ENCODE measurements at places on chromosomes 4 and X.
A peak's percentile ranks its signal among the peaks of the same experiment; 100 is the strongest.

DNA sequence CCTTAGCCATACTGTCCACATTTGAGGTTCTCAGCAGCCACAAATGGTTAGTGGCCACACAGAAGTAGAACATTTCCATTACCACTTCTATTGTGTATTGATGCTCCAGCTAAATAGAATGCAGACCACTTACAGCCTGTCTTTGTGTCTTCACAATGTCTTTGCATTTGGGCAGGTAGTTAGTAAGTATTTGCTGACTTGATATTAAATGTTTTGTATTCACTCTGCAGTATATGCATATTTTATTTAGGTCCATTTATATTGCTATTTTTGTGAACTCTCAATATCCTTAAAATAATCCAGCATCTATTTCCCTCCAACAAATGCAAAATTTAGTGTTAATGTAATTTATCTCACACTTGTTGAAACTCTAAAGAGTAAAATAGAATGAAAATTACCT lies 26.6 kb downstream of the ANAPC4 start:
- no peak for DNase-seq

- no peak for DNase-seq
Measured at GRCh38 chr4:73251384-73251783, 7.2 kb downstream of the ANKRD17 start.

GRCh38 chrX:17682259-17682658 lies 55.0 kb upstream of the SCML1 start:
- DNase-seq, result no peak

DNA sequence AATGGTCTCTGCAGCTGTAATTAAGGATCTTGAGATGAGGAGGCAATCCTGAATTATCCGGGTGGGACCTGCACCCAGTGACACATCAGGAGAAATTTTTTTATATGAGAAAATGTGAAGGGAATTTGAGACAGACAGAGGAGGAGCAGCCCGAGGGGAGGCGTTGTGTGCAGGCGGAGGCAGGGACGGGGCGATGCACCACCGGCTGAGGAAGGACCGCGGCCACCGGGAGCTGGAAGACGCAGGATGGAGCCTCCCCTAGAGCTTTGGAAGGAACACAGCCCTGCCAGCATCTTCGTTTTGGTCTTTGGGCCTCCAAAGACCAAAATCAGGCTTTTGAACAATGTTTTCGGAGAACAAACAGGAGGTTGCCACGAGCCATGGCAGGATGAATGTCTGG lies 85.0 kb upstream of the ADRA2C start:
- DNase-seq, result no peak

- DNase-seq, result peak; percentile 58
Measured at GRCh38 chr4:181897935-181898334, 345.3 kb upstream of the TENM3 start.

DNA sequence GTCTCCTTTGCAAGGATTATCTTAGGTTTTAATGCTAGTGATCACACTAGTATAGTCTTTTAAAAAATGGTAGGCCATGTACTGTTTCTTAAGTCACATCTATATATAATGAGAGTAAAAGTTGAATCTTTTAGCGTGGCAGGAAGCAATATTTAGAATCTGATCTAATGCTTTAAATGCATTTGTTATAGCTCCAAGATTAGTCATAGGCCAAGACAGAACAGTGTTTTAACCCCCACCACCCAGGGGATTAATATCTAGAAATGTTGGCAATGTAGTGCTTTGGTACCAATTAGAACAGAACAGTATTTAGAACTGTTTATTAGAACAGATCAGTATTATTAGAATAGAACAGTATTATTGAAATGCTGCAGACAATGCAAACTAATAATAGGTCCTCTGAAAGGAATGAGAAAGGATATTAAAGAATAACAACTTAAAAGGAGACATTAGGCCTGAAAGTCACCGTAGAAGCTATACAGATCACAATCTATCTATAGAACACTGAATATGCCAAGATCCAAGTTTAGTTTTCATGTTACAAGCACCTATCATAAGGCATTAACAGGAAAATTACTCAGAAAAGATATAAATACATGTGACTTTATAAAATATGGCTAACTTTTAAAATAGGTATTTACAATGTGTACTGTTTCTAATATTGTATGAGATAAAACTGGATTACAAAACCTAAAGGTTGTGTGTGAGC lies 146.2 kb downstream of the NPNT start:
- DNase-seq, result no peak

DNA sequence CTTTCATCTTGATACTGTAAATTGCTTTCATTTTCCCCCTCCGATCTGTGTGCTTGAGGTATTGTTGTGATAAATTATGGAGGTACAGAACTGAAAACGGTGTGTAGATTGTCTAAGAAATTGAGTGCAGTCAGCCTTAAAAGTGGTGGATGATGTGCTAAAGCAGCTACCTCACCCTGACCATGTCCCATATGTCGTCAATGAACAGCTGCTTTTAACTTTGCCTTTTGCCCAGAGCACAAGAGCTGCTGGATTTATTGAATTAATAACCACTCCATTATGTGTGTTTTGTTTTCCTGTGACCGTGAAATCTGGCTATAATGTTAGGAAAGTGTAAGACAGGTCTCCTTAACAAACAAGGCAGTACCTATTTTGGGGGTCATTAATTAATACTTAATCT lies 581.9 kb upstream of the PITX2 start:
- DNase-seq, result no peak

DNA sequence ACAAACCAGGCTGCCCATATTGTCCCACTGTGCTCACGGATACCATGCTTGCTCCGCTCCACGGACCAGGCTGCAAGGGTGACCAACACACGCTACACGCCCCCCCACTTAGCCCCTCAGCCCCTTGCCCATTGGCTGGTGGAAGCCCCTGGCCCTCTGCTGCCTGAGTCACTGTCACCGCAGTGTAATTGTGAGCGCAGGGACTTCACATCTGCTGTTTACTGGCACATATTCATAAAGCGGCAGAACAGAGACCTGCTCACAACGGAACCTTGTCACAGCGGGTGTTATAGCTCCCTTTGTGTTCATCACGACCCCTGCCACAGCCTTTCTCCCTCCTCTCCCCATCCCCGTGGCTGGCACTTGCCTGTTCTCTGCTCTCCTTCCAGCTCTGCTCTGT lies 83.7 kb downstream of the PSAPL1 start:
- DNase-seq, result no peak

- DNase-seq, result no peak
Measured at GRCh38 chrX:51520393-51520792, 24.0 kb upstream of the NUDT11 start.

GRCh38 chr4:82913305-82913704 lies 12.8 kb downstream of the THAP9 start:
- no peak for DNase-seq

DNA sequence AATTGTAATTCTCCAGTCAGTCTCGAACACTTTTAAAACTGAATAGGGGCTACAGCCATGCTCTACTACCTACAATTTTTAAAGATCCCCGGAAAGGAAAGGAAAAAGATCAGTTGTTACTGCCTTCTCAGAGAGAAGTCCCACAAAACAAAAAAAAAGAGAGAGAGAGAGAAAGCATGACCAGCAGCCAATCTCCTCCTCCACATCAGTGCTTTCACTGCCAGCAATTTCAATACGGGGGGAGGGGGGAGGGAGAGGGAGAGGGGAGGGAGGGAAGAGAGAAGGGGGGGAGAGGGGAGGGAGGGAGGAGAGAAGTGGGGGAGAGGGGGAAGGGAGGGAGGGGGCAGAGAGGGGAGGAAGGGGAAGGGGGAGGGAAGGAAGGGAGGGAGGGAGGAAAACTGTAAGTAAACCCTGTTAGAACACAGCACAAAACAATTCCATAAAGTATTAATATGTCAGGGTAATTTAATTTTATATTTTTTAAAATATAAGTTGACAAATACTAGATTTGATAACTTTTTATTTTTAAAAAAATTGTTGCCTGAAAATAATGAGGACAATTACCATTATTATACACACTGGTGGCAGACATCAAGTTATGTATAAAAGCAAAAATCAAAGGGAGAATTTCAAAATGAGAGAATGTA lies 108.0 kb downstream of the LRBA start:
- DNase-seq, result no peak

DNA sequence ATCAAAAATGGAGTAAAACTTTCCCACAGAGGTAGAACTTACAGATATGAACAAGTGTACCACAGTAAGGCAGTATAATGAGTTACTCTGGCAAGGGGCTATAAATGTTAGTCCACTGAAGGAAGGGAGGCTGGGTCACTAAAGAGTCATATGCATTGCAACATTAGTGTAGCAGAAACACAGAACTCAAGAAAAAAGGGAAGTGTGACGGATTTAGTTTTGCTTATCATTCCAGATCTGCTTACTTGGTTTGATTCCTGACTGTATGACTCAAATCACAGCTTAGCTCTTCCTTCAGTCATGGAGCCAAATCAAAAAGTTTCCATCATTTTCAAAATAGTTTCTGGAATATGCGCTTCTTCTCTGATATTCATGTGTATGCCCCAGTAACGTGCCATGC lies 148.7 kb downstream of the FSTL5 start:
- peak; percentile 9 for DNase-seq

GRCh38 chrX:40107291-40108161 lies 9.8 kb upstream of the BCOR start:
- no peak for DNase-seq

- no peak for DNase-seq
Measured at GRCh38 chrX:44225667-44226066, 117.8 kb downstream of the EFHC2 start.

DNA sequence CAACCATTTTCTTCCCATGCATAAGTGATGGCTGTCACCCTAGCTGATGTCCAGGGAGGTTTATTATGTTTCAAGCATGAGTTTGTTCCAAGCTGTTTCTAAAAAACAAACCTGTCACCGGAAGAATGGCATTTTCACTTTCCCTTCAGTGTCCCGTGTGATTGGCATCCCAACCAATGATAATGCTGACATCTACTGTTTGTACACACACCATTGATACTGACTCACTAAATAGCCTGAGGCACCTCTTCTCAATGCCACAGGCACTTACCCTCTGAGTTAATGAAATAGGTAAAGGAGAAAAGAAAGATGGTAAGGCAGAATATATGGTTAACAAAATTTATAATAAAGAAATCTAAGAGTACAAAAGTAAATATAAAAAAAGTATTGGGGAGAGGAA lies 23.1 kb upstream of the VCX2 start:
- DNase-seq, result no peak

DNA sequence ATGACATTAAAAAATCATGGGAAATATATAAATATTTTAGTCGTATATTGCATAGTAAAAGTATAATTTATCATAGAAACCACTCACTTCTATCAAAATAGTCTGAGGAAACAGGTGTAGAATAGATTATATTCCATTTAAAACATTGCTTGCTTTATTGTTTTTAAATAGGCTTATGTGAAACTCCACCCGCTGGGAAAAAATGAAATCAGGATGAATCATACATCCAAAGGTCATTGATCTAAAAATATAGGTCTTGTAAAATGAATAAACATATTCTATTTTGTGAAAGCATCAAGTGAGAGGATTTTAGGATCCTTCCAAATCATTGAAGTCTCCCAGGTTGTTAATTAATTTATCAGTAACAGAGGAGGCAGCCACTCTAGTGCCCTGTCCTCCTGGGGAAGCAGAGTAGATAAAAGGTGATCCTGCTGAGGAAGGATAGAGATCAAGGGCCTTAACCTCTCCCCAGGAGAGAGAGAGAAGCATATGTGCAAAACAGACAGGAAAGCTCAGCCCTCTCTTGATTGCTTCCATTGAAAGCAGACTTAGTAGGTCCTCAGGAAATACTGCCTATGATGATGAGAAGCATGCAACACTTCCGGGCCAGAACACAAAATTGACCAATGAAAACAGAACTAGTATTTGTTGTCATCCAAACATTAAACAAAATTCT lies 96.8 kb upstream of the MAP9 start:
- DNase-seq, result no peak

GRCh38 chr4:38323141-38323641 lies 340.8 kb upstream of the KLF3 start:
- no peak for DNase-seq

DNA sequence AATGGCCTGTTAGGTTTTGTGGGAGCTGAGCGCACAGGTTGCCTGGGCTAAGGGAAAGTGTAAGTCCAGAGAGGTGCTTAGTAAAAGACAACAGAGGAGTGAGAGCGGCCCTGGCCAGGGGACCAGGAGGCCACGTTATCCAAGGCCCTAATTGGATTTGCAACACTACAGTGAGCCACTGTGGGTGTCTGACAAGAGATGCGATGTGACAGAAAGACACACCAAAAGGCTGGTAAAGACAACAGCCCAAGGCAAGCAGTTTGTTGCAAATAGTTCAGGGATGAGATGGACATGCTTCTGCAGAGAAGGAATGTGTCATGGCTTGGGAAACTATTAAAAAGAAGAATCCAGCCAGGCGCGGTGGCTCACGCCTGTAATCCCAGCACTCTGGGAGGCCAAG lies 162.7 kb upstream of the KIT start:
- DNase-seq, result no peak

GRCh38 chr4:41178372-41179370 lies 35.7 kb downstream of the APBB2 start:
- DNase-seq, result peak; percentile 84

DNA sequence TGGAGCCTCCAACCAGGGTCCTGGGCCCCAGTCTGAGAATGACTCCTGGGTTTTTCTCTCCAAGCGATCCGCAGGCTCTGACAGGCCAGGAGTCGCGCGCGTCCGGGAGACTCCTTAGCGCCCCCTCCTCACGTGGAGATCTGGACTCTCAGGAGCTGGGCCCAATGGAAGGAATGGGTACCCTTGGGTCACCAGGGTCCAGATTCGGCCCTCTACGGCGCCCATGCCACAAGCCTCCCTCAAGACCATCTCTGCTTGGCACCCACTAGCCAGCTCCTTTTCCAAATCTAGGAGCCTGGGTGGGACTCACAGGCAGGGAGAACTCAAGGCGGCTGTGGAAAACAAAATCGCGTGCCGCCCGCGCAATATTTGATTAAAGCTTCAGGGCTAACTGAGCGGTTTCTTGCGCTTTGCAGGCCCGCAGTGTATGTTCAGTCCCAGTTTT lies 7.1 kb downstream of the HAND2 start:
- no peak for DNase-seq

DNA sequence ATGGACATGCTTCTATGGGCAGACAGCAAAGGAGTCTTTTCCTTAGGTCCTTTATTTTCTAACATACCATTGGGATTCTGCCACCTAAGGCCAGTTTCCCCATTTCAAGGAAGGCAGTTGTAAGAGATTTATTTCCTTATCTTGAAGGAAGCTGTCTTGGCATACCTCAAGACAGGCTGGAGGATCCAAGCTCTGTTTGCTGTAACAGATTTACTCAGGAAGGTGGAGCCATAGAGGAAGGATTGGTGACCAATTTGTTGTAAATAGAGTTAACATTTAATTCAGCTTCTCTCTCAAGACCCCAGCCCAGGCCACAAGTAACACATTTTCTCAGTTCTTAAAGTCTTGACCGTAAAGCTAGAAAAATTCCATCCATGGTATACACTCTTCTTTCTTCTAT lies 131.6 kb upstream of the TENM3 start:
- DNase-seq, result no peak

- DNase-seq, result no peak
Measured at GRCh38 chr4:114384629-114385028, 214.0 kb upstream of the UGT8 start.

GRCh38 chr4:170134821-170135220 lies 45.1 kb upstream of the AADAT start:
- no peak for DNase-seq

- peak; percentile 29 for DNase-seq
Measured at GRCh38 chr4:128427832-128428366, 140.3 kb upstream of the PGRMC2 start.

Data from fibroblast of skin of left biceps (primary cell).